Astrocyte of the spinal cord (primary cell): ENCODE measurements at places on chromosomes 5 and 9.

DNA sequence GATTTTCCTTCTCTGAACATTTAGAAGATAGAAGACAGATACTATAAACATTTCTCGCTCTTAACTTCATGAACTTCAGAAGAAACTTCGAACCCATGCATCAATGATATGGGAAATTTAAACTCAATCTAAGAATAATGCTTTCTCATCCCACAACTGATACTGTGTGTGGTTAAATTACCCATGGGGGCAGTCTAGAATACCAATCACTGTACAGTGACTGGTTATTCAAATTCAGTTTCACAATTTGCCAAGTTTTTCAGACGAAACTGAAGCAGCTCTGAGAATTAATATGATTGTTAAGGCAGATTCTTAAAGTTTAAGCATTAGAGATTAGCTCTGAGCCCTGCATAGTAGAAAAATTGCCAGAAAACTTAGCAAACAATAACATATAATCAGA, 431.0 kb downstream of the SH3GL2 start:
- no peak for DNase-seq

DNA sequence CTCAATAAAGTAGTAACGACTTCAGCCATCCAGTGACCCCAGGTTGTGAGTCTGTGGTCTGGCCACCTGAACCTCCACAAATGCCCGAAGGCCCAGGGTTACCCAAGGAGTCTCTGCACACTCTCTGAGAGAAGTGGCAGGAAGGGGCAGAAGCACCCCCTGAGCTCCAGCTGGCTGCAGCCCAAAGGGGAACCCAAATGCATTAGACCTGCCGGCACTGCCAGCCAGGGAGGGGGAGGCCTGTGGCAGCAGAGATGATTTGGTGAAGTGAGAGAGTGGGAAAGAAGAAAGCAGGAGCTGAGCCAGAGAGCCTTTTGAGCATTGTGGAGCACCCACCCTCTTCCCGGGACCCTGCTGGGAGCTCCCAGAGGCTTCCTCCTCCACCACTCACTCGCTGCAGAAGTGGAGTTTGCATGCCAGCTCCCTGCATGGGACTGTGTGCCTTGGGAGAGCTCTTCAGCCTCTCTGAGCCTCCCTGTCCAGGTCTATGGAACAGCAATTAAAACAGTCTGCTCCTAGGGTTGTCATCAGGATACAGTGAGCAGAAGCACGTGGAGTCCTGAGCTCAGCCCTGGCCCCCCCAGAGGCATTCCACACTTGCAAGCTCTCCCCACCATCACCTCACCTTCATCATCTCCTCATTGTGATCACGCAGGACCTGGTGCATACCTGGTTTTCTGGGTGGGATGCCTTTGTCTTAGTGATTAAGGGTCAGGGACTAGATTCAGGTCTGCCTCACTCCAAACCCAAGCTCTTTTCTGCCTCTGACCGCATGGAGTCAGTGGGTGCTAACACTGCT, 13.8 kb upstream of the ANGPTL2 start:
- DNase-seq = no peak

DNA sequence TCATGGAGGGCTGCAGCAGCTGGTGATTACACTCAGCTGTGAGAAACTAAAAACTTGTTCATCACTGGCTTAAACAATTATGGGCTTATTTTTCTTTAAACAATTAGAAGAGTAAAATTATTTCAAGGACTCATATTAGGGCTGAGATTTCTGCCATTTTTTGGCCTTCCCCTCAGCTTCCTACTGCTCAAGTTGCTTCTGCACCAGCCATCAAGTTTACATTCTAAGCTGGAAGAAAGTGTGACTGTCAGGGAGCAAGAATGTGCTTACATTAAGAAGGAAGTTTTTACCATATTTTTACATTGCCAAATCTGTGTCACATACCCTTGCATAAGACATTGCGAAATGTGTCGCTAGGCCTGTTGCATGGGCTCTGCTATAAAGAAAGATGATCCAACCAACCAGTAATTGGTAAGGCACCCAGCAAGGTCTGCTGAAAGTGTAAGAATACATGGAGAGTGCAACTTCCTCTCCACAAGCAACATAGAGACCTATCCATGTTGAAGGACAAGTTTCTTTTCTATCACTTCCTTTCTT, 260.3 kb upstream of the CDH10 start:
- DNase-seq = peak; percentile 1

- DNase-seq = no peak
Measured at GRCh38 chr5:5209510-5210286, 69.6 kb downstream of the ADAMTS16 start.

- DNase-seq = no peak
Measured at GRCh38 chr5:151085517-151086041, 4.7 kb upstream of the TNIP1 start.
